ENCODE measurements at places on chromosomes 3 and 15.
A peak's percentile ranks its signal among the peaks of the same experiment; 100 is the strongest.

- no peak for DNase-seq
These were observed 967 bp upstream of the BNC1 start for GRCh38 chr15:83285284-83285978.

- no peak for DNase-seq
These were observed 73.1 kb upstream of the PIAS1 start for GRCh38 chr15:67980773-67981685.

- DNase-seq: peak; percentile 30
These were observed 113.5 kb downstream of the VGLL4 start for GRCh38 chr3:11530153-11530721.

DNA sequence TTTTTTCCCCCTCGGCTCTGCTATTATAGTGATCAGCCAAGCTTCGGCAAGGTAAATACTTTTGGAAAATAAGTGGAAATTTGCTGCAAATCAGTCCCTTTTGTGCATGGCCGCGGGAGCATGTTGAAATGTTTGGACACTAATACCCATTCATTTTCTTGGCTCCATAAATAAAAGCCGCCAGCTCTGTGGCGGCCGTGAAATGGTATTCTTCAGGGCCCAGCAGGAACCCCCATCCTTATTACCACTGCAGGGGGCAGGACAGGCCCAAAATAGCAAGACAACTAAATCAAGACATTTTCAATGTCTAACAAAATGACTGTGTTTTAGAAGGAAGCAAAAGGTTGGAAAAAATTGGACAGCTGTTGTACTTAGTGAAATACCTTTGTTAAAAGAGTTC lies 362.3 kb downstream of the NR2F2 start:
- DNase-seq: no peak

GRCh38 chr3:54756330-54756731 lies 171.5 kb downstream of the LRTM1 start:
- DNase-seq: no peak

DNA sequence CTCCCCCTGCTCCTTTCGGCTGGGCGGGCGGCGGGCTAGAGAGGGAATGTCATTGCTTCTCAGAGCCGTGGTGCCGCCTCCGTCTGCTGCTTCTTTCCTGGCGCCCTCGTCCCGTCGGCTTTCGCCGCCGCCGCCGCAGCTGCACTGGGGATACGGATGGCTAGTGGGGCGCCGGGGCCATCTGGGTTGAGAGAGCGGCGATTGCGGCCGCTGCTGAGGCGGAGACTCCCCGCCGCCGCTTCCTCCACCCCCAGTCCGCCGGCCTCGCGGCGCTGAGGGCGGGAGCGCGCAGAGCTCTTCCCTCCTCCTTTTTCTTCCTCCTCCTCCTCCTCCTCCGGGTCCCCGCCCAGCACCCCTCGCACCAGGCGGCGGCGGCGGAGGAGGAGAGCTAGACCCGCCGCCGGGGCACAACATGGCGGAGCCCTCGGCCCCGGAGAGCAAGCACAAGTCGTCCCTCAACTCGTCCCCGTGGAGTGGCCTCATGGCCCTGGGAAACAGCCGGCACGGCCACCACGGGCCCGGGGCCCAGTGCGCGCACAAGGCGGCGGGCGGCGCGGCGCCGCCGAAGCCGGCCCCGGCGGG lies at the start of gene STT3B:
Gene STT3B (plus strand): TSS at position 339 of the 582 bp plus-strand sequence. CDS start 74 bp downstream, at position 413.
- DNase-seq: peak; percentile 63

DNA sequence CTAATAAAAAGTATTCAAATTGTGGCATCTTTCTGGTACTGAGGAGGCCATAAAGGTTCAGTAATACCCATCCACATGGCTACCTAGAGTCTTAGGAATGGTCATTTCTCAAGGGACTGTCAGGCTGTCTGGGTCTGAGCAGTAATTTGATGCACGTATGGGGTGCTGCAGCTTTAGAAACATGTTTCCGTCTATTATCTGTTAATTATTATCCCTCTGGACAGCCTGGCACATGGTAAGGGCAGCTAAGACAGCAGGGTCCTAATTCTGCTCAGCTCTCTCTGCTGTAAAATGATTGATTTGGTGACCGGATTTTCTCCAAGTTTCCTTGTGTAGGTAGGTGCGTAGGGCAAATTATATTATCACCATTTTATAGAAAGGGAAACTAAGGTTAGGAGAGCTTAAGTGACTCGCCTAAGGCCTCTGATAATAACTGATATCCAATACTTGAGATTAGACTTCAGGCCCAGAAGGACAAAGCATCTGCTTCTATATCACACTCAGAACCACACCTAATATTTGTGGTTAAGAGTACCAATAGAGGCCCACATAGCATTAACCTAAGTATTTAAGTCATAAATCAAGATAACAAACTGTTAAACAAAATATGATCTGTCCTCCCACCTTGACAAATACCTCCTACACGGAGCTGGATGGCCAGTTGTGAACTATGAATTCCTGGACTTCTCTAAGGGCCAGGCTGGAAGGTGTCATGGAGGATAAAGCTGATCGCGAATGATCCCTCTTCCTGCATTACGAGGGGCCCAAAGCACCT lies 2.9 kb upstream of the RAP2B start:
- DNase-seq: no peak

GRCh38 chr3:150407808-150408220 lies 284 bp upstream of the TSC22D2 start:
- no peak for DNase-seq

DNA sequence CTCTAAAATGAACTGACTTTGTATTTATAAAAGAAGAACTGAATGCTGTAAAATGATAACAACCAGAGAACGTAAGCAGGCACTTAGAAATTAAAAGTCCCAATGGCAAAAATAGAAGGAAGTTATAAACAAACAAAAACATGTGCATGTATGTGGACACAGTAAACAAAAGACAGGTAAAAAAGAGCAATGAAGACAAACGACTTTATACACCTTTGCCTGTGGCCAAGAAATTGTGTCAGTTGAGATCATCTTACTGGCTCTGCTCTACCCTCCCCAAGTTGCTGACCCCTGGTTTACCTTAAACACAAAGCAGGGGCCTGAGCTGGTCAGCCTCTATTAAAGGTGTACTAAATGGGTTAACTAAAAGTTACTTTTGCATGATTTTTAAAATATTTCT lies 41.7 kb upstream of the GP5 start:
- no peak for DNase-seq

GRCh38 chr3:127442506-127442905 lies 148.0 kb downstream of the TPRA1 start:
- DNase-seq: no peak

DNA sequence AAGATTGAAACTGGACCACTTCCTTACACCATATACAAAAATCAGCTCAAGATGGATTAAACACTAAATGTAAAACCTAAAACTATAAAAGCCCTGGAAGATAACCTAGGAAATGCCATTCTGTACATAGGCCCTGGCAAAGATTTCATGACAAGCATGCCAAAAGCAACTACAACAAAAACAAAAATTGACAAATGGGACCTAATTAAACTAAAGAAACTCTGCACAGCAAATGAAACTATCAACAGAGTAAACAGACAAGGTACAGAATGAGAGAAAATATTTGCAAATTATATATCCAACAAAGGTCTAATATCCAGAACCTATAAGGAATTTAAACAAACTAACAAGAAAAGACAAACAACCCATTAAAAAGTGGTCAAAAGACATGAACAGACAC lies 173.1 kb upstream of the CCDC54 start:
- no peak for DNase-seq

GRCh38 chr3:117367861-117368260 lies 658.3 kb downstream of the TUSC7 start:
- no peak for DNase-seq

- peak; percentile 21 for DNase-seq
These were observed 54.0 kb downstream of the TAFA4 start for GRCh38 chr3:68878322-68878721.

DNA sequence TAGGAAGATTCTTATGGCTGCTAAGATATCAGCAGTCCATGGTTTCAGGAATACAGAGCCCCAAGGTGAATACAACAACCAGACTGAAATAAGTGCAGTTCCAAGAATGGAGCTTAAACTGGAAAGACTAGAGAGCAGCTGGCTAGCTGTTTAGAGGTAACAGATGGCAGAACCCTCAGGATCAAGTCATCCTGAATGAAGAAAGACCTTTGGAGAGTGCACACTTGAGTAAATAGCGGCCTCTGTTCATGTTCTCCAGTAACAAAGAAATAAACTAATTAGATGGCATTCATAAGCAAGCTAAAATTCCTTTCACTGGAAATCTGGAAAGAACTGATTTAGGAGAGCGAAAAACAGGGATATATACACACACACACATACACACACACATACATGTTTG lies 968.4 kb downstream of the FHIT start:
- DNase-seq: no peak

- no peak for DNase-seq
These were observed 56.9 kb downstream of the CACNA1D start for GRCh38 chr3:53551324-53551723.

DNA sequence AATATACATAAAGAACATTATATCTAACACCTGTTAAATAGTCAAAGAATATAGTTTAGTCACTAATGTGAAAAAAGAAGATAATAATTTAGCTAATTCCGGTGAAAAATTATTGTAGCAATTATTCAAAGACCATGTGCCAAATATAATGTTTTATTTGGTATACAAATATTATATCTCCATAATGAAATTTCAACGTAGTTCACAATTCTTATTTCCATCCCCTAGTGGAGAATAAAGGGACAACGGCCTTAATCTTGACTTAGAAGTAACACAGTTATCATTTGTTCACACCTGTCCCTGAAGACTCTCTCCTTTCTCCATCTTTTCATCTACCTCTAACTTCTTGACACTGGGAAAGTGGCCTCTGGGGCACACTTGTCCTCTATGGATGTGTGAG lies 213.4 kb downstream of the ERC2 start:
- DNase-seq: no peak

GRCh38 chr3:11558002-11558401 lies 85.7 kb downstream of the VGLL4 start:
- DNase-seq: no peak

GRCh38 chr3:4985330-4986174 lies 6.3 kb downstream of the BHLHE40 start:
- no peak for DNase-seq

All from neural crest cell (in vitro differentiated cells).